CD4-positive, CD25-positive, alpha-beta regulatory T cell (primary cell): ENCODE measurements at places on chromosomes 13 and 19. TPM values are rescaled to one million over a fixed set of nuclear protein-coding genes. Genes with fewer than 3 reads are reported as not detected.

The SMIM44 gene
- not detected for polyA plus RNA-seq

The FAM124A gene
- polyA plus RNA-seq: not detected

The LGI4 gene
- polyA plus RNA-seq: not detected

The NPAS1 gene
- not detected for polyA plus RNA-seq

The ZNF382 gene
- polyA plus RNA-seq: 9.0 TPM

The BEST2 gene
- polyA plus RNA-seq: not detected

The AP1M1 gene
- 159 TPM for polyA plus RNA-seq

The KIR3DL1 gene
- 0.12 TPM for polyA plus RNA-seq
